CD4-positive, alpha-beta memory T cell (primary cell): ENCODE measurements at places on chromosomes 5 and 9. TPM values are rescaled to one million over a fixed set of nuclear protein-coding genes. Genes with fewer than 3 reads are reported as not detected.

DNA sequence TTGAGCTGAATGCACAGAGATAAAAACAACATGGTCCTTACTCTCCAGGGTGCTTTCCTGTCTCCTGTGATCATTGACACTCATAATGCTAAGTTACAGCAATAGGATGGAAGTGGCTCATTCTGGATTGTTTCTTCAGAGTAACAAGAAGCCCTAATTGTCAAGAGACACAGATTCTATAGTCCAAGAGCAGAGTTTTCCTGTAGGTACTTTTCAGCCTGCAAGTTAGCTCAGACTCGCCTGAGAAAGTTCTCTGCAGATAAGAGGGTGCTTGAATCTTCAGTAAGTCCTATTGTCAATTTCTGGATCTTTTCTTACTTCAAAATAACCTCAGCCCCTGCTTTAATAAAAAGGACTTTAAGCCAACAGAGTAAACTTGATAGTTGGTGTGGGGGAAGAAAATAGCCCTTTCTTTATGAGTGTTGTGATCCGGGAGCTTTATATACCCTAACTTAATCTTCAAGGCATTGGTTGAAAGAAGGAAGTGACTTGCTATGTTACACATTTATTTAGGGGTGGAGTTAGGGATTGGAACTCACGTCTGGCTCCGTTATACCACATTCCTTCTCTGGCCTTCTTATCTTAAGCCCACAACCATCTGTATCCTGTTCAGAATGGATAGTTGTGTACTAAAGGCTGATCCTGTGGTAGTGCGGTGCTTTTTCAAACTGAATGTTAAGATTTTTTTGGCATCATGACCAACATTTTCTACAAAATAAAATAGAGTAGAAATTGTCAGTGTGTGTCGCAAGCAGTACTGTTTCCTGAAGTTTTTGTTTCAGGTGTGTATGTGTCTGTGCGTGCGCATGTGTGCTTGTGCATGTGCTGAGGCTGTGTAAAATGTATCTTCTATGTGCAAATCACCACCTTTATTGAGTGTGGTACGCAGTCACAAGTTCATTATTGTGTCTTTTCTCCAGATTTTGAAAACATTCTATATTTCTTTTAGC is 173.9 kb downstream of the WDR70 start:
- no peak for DNase-seq

DNA sequence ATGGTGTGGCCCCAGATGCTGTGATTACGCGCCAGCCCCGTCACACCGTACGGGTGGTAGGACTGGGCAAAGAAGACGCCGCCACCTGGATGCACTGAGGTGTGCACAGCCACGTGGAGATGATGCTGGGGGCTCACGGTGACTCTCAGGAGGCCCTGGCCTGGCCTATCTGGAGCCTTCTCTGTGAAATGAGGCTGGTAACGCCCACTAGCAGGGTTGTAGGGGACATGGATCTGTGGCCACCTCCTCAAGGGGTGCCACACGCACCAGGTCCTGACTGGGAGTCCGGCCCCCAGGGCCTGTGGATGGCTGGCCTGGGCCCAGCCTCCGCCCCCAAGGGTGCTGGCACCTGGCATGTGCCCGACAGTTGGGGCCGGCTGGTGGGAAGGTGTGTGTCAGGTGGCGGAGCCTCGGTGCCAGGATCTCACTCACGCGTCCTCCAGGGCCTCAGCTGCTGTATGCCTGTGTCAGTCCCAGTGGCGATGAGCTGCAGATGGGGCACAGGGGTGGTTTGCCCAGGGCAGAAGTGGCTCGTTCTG is 32.4 kb downstream of the NEK6 start:
- DNase-seq: no peak

DNA sequence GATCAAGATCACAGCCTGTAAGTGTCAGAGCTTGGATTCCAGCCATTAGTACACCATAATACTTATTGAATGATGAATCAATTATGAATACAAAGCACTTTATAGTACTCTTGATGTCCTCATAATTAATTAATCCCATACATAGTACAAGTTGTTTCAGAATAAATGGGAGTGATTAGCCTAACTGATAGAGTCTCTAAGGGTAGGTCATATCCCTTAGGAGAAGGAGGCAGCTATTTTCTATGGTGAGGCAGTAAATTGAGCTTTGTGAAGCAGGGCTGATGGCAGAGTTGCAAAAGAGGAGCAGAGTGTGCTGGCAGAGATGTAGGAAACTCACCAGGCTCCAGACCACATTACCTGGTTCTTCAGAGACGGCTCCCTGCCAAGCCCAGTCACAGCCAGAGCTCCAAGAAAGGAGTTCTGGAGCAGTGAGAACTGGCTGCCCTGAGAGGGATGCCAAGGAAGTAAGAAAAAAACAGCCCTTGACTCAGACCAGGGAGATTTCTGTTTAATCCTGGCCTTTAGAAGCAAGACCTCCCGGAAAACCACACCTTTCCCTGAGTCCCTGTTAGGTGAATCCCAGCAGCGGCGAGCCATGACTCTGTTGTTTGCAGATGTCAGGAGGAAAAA is 112.9 kb downstream of the SH3TC2 start:
- no peak for DNase-seq

GRCh38 chr9:114484854-114485443 is 20.3 kb downstream of the WHRN start:
- DNase-seq: peak; percentile 32

GRCh38 chr5:78887384-78888118 is 97.6 kb downstream of the ARSB start:
- no peak for DNase-seq

GRCh38 chr5:1140171-1140817 is 28.4 kb upstream of the SLC12A7 start:
- peak; percentile 82 for DNase-seq

DNA sequence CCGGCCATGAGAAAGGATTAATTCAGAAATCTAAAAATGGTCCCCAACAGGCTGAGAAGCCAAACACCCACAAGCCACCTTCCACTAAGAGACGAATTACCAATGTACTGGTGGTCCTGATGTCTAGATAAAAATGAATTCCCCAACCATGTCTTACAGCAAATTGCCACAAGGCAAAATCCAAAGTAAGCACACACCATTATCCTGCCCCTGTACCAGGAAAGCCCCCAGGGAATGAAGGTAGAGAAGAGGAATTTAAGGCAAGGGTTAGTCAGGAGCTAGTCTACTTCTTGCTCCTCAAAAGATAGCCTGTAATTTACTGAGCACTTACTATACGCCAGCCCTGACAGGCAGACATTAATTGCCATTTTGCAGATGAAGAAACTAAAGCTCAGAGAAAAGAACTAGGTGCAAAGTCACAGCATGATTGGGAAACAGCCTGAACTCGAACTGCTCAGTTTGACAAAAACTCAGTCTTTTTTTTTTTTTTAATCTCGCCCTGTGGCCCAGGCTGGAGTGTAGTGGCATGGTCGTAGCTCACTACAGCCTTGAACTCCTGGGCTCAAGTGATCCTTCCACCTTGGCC is 64.3 kb downstream of the RAPGEF1 start:
- no peak for DNase-seq

- DNase-seq: peak; percentile 44
Observed at GRCh38 chr9:3441197-3441816, 84.5 kb downstream of the RFX3 start.

DNA sequence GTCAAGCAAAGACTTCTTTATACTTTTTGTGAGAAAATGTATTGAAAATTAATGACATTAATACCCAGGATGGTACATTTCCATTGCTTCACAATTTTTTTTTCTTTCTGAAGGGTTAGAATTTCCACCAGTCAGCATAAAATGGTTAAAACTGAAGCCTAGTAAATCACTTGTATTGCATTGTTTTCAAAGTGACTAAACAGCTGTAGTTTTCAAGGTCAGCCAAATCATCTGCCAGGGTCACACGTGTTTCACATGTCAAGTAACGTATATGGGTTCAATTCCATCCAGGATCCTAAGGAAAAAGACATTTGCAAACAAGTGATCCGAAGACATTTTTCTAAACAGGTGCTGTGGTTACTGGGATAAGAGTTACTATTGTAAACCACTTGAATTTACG is 574.2 kb downstream of the RAB3C start:
- DNase-seq: no peak

GRCh38 chr9:95620722-95621121 is 104.0 kb upstream of the PTCH1 start:
- no peak for DNase-seq

DNA sequence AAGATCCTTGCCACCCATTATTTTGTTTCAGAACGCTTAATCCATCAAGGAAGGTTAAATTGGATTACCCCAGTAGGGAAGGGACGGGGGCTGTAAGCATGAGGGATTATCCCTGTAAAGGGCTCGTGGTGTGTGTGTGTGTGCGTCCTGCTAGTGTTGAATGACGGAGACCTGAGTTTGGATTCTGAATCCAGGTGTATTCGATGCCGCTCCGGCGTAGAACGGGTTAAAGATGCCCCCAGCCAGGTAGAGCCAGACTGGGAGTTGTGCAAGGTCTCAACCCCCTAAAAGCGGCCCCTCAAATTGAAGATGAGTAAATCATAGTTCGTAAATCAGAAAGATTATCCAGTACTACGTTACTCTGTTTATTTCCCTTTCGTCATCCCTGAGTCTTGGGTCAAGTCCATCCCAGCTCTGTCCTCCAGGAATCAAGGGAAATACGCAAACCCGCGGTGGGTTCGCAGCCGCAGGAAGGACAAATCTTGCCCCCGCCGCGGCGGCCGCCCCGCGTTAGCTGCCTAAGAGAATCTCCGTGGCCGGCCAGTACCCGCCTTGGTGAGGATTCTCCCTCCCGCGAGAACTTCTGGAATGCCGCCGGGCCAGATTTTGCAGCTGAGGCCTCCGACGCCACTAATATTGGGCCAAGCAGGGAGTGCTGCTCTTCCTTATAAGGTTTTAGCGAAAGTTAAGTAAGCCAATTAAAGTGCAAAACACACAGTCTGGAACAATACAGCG is 586 bp upstream of the MTAP start:
- DNase-seq: no peak

Gene GIN1
- 15.2 TPM for total RNA-seq

GRCh38 chr5:168339109-168339771 is 47.8 kb downstream of the WWC1 start:
- DNase-seq: no peak

GRCh38 chr9:89440951-89441654 is 56.8 kb downstream of the SEMA4D start:
- DNase-seq: no peak
